ENCODE measurements at places on chromosomes 5 and 9. TPM values are rescaled to one million over a fixed set of nuclear protein-coding genes. Genes with fewer than 3 reads are reported as not detected.

- no peaks in the 10 kb centered on the region for H3K36me3 ChIP-seq
- H3K4me3 ChIP-seq: no peak overlapping the region
- H3K27ac ChIP-seq: no peak overlapping the region
Observed at GRCh38 chr9:130782886-130783530, 52.0 kb upstream of the ABL1 start.

GRCh38 chr9:12748016-12748415 is 26.8 kb upstream of the LURAP1L start:
- no peaks in the 10 kb centered on the region for H3K4me1 ChIP-seq
- no peaks in the 10 kb centered on the region for H3K36me3 ChIP-seq
- no peaks in the 10 kb centered on the region for H3K27me3 ChIP-seq
- H3K4me3 ChIP-seq: no peak overlapping the region
- no peak overlapping the region for H3K27ac ChIP-seq
- DNase-seq: no peak

- H3K4me3 ChIP-seq: no peak overlapping the region
- H3K36me3 ChIP-seq: no peaks in the 10 kb centered on the region
- no peaks in the 10 kb centered on the region for H3K27me3 ChIP-seq
- H3K27ac ChIP-seq: no peak overlapping the region
Observed at GRCh38 chr5:58002323-58002722, 457.6 kb downstream of the PLK2 start.

DNA sequence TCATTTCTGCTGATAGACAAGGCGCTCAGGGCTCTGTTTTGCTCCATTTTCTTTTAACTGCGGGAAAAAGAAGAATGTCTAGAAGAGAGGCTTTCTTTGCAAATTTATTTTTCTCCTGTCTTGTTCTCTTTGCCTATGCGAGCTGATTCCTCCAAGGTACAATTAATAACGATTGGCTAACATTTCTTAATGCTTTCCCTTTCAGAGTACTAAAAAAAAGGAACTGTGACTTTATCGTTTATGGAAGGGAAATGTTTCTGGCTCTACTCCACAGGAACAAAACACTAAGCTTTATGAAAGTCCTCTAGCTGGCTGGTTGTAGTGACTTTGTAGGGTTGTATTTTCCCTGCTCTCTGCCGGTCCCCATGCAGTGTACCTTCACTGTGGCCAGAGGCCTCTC is 11.7 kb downstream of the NSG2 start:
- H3K27ac ChIP-seq: no peak overlapping the region
- H3K27me3 ChIP-seq: no peaks in the 10 kb centered on the region
- DNase-seq: no peak
- H3K36me3 ChIP-seq: no peaks in the 10 kb centered on the region

Gene KCNN2
- 0.66 TPM for total RNA-seq

DNA sequence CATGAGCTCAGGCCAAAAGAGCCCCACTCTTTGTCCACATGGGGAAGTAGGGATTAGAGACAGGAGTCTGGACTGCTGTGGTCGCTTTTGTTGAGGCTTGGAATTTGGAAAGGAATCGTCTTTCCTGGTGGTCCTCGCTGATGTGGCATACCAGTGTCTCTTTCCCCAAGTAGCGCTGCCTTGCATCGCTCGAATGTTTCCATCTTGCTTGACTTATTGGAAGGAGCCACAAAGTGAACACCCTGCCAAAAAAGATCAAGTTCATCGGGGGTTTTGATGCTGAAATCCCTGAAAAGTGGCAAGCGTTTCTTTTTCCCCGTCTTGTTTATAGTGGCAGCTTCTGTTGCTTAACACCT is 161.3 kb downstream of the MACROH2A1 start:
- no peaks in the 10 kb centered on the region for H3K4me1 ChIP-seq
- H3K27me3 ChIP-seq: no peaks in the 10 kb centered on the region
- DNase-seq: no peak
- no peak overlapping the region for H3K27ac ChIP-seq
- H3K36me3 ChIP-seq: no peaks in the 10 kb centered on the region
- H3K4me3 ChIP-seq: no peak overlapping the region

- no peaks in the 10 kb centered on the region for H3K36me3 ChIP-seq
- peaks cover 45% of the 10 kb centered on the region for H3K27me3 ChIP-seq
- H3K4me3 ChIP-seq: peak overlapping the region; percentile 51
Observed at GRCh38 chr9:97803167-97804058, 49.6 kb upstream of the FOXE1 start.

Gene DND1
- total RNA-seq: 0.52 TPM

DNA sequence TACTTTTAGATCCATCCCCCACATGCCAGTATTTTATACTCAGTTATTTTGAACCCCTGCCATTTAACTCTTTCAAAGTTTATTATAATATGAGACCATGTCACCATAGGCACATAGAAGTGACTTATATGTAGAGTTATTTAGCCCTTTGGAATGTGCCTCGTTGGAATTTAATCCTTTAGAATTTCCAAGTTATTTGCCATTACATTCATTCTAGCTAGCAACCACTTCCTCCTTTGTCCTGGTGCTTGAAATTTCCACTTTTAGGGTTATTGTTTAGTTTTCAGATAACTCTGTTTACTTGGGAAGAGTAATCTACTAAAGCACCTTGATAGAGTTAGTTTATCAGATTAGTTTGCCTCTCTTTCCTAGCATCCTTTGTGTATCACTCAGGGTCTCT is 82.8 kb upstream of the TLE1 start:
- H3K4me1 ChIP-seq: no peaks in the 10 kb centered on the region
- DNase-seq: no peak
- H3K27me3 ChIP-seq: no peaks in the 10 kb centered on the region

Gene ADAMTSL2
- 1.7 TPM for total RNA-seq

Gene GABRA6
- total RNA-seq: not detected

GRCh38 chr5:133698259-133698554 is 85.9 kb upstream of the FSTL4 start:
- H3K4me1 ChIP-seq: peaks cover 14% of the 10 kb centered on the region
- H3K27ac ChIP-seq: no peak overlapping the region
- no peak overlapping the region for H3K4me3 ChIP-seq
- no peak for DNase-seq
- no peaks in the 10 kb centered on the region for H3K36me3 ChIP-seq
- no peaks in the 10 kb centered on the region for H3K27me3 ChIP-seq

DNA sequence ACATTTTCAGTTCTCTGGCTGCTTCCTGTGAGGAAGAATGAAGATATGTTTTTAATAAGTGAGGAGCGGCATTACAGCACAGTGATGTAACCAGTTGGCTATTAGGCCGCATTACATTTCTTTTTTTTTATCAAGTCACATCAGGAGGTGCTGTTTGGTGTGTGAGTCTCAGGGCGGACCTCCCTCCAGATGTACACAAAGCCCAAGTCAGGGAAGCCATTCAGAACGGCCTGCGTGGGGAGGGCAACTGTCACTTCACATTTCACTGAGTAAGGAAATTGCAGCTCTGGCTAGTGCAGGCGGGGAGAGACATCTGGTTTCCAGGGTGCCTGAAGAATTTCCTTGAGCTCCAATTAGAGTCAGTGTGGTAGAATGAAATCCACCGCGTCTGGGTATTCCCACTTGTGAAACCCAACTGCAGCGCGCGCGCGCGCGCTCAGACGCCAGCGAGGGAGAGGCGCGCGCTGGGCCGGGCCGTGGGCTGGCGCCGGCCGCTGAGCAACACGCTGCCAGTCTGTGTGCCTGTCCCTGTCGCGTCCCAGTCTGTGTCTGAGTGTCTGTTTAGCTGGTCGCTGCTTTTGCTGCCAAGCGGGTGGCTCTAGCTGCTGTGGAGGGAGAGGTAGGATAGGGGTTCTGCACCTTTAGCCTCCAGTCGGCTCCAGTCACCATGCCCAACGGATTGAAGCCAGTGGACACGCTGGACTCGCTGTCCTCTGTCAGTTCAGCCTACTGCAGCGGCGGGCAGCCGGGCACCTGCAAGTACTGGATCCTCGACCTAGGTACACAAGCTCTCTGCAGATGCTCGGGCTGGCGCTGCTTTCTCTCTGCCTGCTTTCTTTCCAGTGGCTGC is 140.8 kb upstream of the OTULINL start:
- no peaks in the 10 kb centered on the region for H3K36me3 ChIP-seq
- H3K4me3 ChIP-seq: peak overlapping the region; percentile 40
- H3K27me3 ChIP-seq: no peaks in the 10 kb centered on the region
- H3K4me1 ChIP-seq: no peaks in the 10 kb centered on the region
- H3K27ac ChIP-seq: peak overlapping the region; percentile 56

Gene FCN2
- 0.52 TPM for total RNA-seq

- H3K4me1 ChIP-seq: peaks cover 11% of the 10 kb centered on the region
- no peak overlapping the region for H3K4me3 ChIP-seq
- no peak for DNase-seq
- no peaks in the 10 kb centered on the region for H3K27me3 ChIP-seq
Observed at GRCh38 chr9:93124793-93125192, 9.3 kb downstream of the NINJ1 start.

Gene CCDC187
- total RNA-seq: 0.24 TPM

Gene PCDHGB5
- 1.6 TPM for total RNA-seq

- H3K27me3 ChIP-seq: no peaks in the 10 kb centered on the region
- DNase-seq: no peak
- H3K36me3 ChIP-seq: no peaks in the 10 kb centered on the region
- no peak overlapping the region for H3K27ac ChIP-seq
Observed at GRCh38 chr9:89929673-89930480, 325.1 kb downstream of the GADD45G start.

Gene PCDHB8
- 0.05 TPM for total RNA-seq

DNA sequence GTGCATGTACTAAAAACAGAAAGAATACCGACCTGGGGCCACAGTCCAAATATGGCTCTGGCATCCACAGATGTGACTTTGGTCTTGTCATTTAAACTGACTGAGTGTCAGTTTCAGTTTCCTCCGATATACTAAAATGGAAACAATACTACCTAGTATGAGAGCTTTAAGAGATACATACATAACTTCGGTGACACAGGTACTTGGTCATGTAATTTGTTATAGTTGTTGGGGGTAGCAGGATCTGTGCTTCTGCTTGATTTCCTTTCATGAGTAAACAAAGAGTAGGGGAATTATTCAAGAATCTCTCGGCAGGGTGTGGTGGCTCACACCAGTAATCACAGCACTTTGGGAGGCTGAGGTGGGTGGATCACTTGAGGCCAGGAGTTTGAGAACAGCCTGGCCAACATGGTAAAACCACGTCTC is 32.1 kb downstream of the MTMR12 start:
- peaks cover 3% of the 10 kb centered on the region for H3K4me1 ChIP-seq
- H3K27ac ChIP-seq: no peak overlapping the region
- no peak overlapping the region for H3K4me3 ChIP-seq
- H3K27me3 ChIP-seq: no peaks in the 10 kb centered on the region

DNA sequence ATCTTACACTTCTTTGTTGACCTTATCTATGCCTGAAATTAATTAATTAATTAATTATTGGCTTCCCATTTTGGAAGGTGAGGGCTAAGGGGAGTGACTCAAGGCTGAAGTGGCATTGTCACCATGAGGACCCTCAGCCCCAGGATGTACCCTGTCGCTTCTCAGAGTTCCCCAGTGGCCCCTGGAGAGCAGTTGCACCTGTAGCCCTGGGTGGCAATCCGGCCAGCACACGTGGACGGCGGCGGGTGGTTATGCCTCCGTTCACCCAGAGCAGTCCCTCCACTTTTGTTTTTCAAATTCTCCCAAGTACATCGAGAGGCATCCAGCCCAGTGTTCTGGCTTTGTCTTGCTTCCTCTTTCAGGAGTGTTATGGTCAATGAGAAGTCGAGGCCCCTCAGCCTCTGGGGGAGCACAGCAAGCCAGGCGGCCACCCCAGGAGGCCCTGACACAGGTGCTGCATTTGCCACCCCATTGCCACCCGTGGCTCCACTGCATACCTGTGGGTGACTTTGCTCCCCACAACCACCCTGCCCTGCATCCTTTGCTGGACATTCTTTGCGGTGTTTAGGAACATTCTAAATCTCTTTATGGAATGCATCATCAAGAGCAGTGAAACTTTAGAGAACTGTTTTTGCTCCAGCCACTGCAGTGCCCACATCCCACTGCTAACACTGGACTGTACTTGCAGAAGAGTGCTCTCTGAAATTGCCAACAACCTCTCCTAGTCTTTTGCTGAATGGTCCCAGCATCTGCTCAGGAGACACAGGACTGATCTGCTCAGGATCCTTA is 11.5 kb upstream of the IRX2 start:
- H3K27ac ChIP-seq: no peak overlapping the region
- H3K4me1 ChIP-seq: no peaks in the 10 kb centered on the region
- H3K27me3 ChIP-seq: peaks cover 15% of the 10 kb centered on the region
- H3K36me3 ChIP-seq: no peaks in the 10 kb centered on the region

GRCh38 chr9:2026220-2026997 is 11.3 kb downstream of the SMARCA2 start:
- H3K4me1 ChIP-seq: peaks cover 17% of the 10 kb centered on the region
- no peak overlapping the region for H3K4me3 ChIP-seq
- H3K27me3 ChIP-seq: no peaks in the 10 kb centered on the region
- DNase-seq: no peak
- H3K27ac ChIP-seq: no peak overlapping the region

Gene CDKN2B
- 0.80 TPM for total RNA-seq

Gene C9orf57
- total RNA-seq: not detected

DNA sequence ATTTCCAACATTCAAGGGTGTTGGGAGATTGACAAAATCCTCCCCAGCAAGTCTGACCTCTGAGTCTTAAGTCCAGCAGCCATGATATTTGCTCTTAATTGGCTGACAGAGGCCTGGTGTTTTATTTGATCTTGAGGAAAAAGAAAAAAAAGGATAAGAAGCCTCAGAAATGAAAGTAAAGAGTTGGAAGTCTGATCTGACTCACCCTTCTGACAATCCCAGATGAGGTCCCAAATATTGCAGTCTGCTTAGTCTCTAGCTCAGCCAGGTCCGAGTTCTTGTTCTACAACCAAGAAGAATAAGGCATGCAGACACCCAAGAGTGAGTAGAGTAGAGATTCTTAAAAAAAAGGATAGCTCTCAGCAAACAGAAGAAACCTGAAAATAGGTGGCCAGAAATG is 632.5 kb upstream of the ST8SIA4 start:
- H3K36me3 ChIP-seq: no peaks in the 10 kb centered on the region
- no peaks in the 10 kb centered on the region for H3K4me1 ChIP-seq
- no peaks in the 10 kb centered on the region for H3K27me3 ChIP-seq
- H3K4me3 ChIP-seq: no peak overlapping the region
- no peak for DNase-seq

- H3K36me3 ChIP-seq: no peaks in the 10 kb centered on the region
- no peak for DNase-seq
- H3K27ac ChIP-seq: peak overlapping the region; percentile 86
- H3K27me3 ChIP-seq: peaks cover 6% of the 10 kb centered on the region
Observed at GRCh38 chr9:129458155-129458661, 162.7 kb downstream of the C9orf50 start.

- H3K36me3 ChIP-seq: no peaks in the 10 kb centered on the region
- DNase-seq: no peak
- no peak overlapping the region for H3K27ac ChIP-seq
- no peak overlapping the region for H3K4me3 ChIP-seq
Observed at GRCh38 chr5:132500244-132500930, 9.8 kb upstream of the IRF1 start.

DNA sequence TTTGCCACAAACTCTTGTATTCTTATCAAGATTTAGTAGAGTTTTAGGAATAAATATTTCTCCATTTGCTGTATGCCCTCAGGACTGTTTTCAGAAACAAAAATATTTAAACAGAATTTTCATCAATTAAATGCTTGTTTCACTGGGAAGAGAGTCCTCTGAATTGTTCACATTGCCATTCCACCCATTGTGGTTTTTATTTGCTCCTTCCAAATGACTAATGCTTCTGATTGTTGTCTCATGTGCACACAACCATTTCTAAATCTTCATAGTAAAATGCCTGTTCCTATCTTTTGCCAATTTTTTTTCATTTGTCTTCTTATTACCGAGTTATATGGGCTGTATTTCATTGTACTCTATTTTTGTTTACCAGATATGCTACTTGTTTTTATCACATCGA is 10.6 kb downstream of the MARCOL start:
- DNase-seq: no peak
- no peaks in the 10 kb centered on the region for H3K27me3 ChIP-seq
- no peak overlapping the region for H3K4me3 ChIP-seq
- no peak overlapping the region for H3K27ac ChIP-seq
- no peaks in the 10 kb centered on the region for H3K4me1 ChIP-seq
